Effector CD8-positive, alpha-beta T cell (primary cell): ENCODE measurements at places on chromosomes 2 and 18.

- DNase-seq = no peak
These were observed 140.3 kb downstream of the CYRIA start for GRCh38 chr2:16525265-16525887.

DNA sequence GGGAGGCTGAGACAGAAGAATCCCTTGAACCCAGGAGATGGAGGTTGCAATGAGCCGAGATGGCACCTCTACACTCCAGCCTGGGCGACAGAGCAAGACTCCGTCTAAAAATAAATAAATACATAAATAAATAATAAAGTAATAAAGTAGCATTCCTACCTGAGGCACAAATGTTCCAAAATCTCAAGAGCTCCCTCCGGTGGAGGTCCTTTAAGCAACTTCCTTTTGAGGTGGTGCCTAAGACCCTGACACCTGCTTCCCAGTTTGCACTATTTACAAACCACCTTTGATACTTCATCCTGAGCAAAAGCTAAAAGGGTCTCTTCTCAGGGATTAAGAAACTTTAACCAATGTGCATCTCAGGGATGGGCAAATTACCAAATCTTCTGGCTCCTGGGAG is 505.1 kb downstream of the CNTNAP5 start:
- no peak for DNase-seq

DNA sequence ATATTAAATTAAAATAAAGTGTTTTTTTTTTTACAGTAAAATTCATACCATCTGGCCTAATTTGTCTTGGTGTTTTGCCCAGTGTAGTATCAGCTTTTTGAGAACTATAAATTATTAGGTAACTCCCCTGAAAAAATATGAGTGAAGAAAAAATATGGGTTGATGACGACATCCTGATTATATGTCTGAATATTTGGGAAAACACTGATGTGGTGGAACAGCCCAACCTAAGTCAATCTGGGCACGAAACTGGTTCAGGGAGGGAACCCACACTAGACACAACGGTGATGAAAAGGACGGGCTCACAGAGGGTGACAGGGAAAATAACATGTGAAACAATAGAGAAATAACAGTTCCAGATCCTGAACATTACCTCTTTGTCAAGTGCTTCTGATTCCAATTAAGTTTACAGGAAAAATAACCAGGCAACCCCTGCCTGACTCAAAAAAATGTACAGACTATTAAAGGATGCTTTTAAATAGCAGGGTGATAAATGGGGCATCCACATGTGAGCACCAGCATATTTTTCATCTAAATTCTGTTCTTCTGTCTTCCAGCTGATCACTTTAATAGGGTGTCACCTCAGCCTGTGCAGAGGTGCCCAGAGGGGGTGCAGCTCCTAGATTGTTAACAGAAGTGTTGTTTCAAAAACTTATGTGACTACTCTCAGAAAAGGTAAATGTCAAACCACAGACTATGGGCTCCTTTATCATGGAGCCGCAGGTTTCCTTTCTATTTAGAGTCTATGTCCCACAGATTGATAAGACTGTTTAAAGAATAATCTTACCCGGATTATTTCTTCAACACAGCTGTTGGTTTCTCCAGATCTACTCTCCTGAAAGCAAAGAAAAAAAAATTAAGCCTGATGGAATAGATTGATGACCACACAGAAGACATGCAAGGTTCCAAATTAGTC is 305.4 kb downstream of the AFF3 start:
- no peak for DNase-seq

DNA sequence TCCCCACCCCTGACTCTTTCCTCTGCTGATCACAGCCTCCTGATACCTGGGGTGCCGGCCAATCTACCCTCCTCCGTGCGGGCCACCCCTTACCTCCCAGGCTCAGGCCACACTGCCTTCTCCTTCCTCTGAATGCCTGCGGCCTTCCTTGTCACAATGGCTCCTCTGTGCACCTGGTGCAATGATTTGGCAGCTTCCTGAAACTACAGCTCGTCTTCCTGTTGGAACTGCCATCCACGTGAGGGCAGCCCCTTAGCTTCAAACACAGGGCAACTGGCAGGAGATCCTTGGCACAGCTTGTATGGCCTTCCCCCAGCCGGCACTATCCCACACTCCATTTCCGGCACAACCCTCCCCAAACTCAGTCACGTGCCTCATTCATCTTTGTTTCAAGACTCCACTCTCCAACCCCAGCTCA is 69.0 kb downstream of the STPG4 start:
- DNase-seq = no peak

DNA sequence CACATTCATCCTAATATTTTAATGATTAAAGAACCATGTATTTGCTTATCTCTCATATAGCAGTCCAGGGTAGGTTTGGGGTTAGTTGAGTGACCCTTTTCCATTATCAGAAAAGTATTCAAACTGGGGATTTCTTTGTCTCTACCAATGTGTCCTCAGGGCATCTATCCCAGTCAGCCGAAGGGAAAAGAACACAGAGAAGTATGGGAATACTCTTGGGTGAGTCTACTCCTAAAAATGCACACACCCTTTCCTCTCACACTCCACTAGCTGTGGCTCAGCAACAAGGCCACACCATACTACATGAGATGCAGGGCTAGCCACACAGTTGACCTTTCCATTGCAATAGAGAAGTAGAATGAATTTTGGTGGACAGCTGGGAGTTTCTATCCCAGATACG is 114.3 kb downstream of the NXPH2 start:
- DNase-seq = no peak

- no peak for DNase-seq
These were observed 214.3 kb upstream of the NXPH2 start for GRCh38 chr2:138994502-138994901.

DNA sequence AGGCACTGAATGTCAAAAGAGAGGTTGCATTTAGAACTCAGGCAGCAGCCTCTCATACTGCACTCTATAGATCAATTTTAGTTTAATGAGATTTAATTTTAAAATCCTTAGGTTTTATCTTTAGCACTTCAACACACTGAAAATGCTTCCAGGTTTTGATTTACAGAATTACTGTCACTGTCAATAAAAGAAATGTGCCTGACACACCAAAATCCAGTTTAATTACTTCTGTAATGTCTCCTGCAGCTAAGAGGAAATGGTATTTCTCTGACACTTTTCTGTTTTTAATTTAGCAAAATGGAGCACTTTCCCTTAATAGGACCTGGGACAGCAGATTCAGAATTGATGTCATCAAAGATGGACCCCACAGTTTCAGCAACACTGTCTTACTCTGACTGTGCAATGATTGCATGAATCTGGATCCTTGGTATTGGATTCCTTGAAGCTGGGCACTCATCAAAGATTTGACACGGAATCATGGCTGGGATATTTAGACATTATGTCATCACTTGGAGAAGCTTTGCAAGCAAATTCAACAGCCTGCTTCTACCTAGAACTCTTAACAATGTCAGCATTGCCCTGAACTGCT is 576.5 kb downstream of the NRXN1 start:
- DNase-seq = no peak

DNA sequence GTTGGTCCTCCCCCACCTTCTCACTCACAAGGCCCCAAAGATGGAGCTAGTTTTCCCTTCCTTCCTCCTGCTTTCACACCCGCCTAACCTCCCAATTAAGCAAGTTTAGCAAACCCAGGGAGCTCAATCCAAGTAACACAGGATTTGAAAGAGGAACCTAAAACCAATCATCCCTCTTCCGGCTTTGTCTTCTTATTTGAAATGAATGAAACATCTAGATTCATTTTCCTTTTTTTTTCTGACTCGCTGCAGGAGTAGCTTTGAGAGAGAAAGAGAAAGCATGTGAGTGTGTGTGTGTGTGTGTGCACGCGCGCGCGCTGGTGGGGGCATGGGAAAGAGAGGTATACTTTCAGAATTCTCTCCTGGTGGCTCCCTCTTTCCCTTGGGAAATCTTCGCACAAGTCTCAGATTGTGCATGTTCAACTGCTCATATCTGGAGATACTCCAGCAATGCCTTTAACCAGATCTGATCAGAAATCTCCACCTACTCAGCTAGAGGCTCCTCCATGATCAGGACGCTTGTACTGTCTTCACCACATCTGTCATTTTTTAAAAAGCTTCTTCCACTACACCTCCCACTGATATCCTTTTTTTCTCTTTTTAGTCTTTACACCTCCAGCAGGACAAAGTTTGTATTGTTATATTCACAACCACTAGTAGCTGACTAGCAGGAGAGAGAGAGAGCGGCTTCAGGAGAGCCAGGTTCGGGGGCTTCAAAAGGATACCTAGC is 1.7 kb downstream of the SLC8A1 start:
- no peak for DNase-seq
